ENCODE measurements at places on chromosomes 2 and 18. TPM values are rescaled to one million over a fixed set of nuclear protein-coding genes. Genes with fewer than 3 reads are reported as not detected.
A peak's percentile ranks its signal among the peaks of the same experiment; 100 is the strongest.

- DNase-seq, result no peak
- H3K27ac ChIP-seq, result no peak overlapping the region
- no peak overlapping the region for H3K4me3 ChIP-seq
- H3K4me1 ChIP-seq, result no peaks in the 10 kb centered on the region
- H3K36me3 ChIP-seq, result no peaks in the 10 kb centered on the region
Measured at GRCh38 chr18:34525244-34525643, 184.9 kb upstream of the DTNA start.

HOXD8 gene
- not detected for total RNA-seq

DNA sequence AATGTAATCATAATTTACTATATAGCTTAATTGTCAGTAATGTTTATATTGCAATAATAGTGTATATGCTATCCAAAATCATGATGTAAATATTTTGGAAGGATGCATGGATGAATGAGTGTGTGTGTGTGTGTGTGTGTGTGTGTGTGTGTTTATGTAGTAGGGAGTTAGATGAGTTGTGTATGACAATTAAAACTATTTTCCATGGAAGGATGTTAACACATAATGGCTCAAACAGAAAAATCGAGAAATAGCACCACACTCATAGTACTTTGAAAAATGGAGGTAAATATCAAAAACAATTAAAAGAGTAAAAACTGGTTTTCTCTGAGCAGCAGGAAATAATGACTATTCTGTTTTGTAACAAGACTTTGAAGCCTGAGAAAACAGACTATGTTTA, 8.1 kb upstream of the IL36A start:
- no peaks in the 10 kb centered on the region for H3K4me1 ChIP-seq
- H3K27ac ChIP-seq, result no peak overlapping the region
- no peaks in the 10 kb centered on the region for H3K36me3 ChIP-seq
- H3K27me3 ChIP-seq, result no peaks in the 10 kb centered on the region
- H3K4me3 ChIP-seq, result no peak overlapping the region
- no peak for DNase-seq

ZNF385B gene
- not detected for total RNA-seq

GRCh38 chr18:25561918-25562317, 210.0 kb upstream of the ZNF521 start:
- H3K4me1 ChIP-seq, result no peaks in the 10 kb centered on the region
- peak; percentile 64 for DNase-seq
- no peaks in the 10 kb centered on the region for H3K27me3 ChIP-seq
- H3K4me3 ChIP-seq, result no peak overlapping the region

DNA sequence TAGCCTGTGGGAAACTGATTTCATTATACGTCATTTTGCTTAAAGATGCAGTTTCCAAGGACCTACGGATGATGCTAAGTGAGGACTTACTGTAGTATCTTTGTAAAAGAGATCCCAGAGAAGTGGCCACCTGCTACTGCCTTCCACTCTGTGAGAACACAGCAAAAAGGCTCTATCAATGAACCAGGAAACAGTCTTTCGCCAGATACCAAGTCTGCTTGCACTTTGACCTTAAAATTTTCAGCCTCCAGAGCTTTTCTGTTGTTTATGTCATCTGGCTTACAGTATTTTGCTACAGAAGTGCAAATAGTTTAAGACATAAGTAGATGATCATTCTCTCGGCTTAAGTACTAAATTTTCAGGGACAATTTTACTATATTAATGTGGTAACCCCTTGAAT, 847.9 kb upstream of the CHAC2 start:
- H3K27me3 ChIP-seq, result no peaks in the 10 kb centered on the region
- H3K27ac ChIP-seq, result no peak overlapping the region
- H3K4me3 ChIP-seq, result no peak overlapping the region
- no peaks in the 10 kb centered on the region for H3K36me3 ChIP-seq
- H3K4me1 ChIP-seq, result no peaks in the 10 kb centered on the region

GRCh38 chr2:226818930-226819329, 16.9 kb upstream of the RHBDD1 start:
- H3K27me3 ChIP-seq, result no peaks in the 10 kb centered on the region
- H3K4me3 ChIP-seq, result no peak overlapping the region
- DNase-seq, result no peak
- H3K27ac ChIP-seq, result no peak overlapping the region
- no peaks in the 10 kb centered on the region for H3K36me3 ChIP-seq
